ENCODE measurements at places on chromosomes 7 and 10.

DNA sequence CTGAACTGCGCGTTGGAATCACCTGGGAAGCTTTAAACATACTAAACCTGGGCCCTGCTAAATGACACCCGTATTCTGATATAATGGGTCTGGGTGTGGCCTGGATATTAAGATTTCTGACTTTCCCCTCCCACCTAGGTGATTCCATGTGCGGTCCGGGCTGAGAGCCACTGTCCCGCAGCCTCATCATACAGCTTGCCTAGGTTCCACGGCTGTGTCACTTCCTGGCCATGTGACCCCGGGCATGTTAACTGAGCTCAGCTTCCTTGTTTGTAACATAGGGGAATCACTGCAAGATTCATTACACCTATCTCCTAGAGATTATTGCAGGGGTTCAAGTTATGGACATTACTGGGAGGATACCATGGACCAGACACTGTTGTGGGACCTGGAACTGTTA, 472.7 kb upstream of the GALNT17 start:
- DNase-seq: no peak

GRCh38 chr7:145909991-145910513, 206.5 kb upstream of the CNTNAP2 start:
- peak; percentile 4 for DNase-seq

DNA sequence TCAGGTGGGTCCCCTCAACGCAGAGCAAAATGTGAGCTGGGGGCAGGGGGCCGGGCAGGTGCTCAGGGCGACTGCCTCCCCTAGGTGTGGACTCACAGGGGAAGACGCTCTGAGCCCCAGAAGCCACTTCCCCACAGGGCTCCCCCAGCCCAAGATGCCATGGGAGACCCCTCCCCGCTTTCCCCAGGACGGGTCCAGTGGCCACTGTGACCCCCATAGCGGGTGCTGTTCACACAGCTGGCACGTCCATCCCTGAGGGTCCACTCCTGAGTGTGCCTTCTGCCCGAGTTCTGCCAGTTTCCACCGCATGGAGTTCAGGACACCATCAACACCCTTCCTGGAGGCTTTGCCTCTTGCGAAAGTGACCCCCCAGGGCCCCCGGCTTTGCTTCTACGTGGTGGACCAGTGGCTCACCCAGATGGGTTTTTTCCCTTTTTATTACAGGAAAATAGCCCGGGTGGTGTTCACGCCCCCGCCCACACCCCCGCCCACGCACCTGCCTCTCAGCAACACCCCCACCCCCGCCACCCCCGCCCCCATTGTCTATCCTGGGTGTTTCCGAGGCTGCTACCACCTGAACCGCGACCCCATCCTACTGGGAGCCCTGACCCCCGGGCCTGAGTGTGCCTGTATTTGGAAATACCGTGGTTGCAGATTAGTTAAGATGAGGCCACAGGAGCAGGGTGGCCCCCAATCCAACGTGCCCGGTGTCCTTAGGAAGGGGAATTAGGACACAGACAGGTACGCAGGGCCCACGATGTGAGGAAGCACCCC, 32.0 kb downstream of the ADAP1 start:
- no peak for DNase-seq

GRCh38 chr10:7301006-7301778, 109.6 kb downstream of the SFMBT2 start:
- no peak for DNase-seq

DNA sequence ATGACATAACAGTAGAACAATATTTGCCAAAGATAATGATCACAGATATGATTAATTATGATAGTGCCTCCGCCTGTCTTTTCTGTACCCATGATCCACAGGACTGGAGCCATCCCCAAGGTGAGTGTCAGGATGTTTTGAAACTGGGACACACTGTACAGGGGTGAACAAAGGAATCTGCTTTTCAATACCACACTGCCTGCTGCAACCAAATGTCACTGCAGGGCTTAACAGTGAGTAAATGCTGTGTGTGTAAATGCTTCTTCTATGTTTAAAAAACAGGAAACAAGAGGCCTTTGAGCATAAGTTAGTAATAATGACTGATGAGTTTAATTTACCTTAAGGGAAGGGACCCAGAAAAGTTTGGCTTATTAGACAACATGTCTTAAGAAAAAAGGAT, 65.2 kb downstream of the HBP1 start:
- DNase-seq: no peak

DNA sequence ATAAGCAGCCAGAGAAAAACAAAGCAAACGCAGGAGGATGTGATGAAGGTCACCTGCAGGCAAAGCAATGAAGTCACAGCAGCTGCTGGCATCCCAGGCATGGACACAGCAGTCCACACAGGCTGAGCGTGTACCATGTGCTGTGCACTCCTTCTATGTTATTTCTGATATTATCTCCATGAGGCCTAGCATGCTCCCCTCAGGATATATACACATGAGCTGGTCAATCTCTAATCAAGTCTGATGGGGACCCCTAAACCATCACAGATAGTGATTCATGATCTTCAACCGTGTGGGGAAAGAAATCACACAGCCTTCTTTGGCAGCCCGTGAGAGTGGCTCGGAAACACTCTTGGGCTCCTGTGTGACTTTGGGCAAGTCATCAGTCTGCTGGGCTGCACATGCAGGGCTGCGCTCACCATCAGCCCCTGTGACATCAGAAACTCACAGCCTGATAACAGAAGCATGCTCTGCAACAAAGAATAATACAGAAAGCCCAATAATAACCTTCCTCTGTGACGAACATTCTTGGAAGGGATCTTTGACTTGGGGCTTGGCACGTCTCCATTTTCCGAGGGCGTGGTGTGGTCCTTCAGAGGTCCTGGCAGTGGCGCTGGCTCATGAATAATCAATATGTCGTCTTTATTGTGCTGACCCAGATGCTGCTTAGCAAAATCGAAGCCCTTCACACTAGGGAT, 83.0 kb upstream of the ATP6V0A4 start:
- no peak for DNase-seq

GRCh38 chr7:107232568-107233090, 63.8 kb downstream of the HBP1 start:
- DNase-seq: no peak

DNA sequence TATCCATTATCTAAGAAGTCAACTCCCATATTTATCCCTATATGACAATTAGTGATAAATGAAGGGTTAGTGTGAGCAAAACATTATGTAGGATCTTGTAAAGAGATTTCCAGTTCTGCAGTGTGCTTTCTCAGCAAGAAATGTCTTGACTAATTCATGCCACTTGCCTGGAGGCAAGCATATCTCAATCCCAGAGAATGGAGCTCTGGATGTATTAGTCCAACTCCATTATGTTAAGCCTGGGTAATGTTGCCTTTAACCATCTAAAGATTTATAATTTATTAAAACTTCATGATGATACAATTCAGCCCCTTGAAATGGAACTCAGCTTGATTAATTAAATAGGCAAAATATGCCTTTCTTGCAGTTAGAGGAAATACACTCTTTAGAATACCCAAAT, 1079.9 kb upstream of the LRRTM3 start:
- DNase-seq: no peak

GRCh38 chr7:77199013-77199966, at the start of gene FGL2:
Gene FGL2 (minus strand): TSS chr7:77199819. CDS start chr7:77199793, 26 bp downstream.
- peak; percentile 88 for DNase-seq

- peak; percentile 68 for DNase-seq
These were observed 34.2 kb downstream of the PARD3 start for GRCh38 chr10:34780818-34781380.

DNA sequence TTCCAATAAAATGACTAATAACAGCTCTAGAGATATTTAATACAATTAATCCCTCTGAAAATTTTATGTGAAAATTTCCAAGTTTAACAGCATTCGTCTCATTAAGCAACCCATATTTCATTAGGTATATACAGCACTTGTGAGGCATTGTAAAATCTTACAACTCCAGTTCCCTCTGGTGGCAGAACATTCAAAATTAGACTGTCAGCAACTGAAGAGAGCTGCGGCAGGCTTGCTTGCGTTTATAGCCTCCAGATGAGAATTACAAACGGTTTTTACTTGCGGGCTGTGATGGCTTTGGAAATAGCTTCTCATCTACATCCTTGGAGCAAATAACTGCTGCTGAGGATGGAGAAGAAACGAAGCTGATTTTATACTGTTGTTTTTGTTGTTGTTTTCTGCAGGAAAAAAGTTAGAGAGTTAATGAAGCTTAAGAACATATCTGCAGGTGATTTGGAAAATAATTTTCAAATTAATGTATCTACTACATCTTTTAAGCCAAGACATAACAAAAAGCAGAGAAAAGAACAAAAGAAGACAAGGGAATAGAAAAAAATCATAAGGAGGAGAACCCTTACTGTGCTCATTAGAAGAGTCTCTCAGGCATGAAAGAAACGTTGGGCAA, 171.3 kb downstream of the MAGI2 start:
- peak; percentile 40 for DNase-seq

DNA sequence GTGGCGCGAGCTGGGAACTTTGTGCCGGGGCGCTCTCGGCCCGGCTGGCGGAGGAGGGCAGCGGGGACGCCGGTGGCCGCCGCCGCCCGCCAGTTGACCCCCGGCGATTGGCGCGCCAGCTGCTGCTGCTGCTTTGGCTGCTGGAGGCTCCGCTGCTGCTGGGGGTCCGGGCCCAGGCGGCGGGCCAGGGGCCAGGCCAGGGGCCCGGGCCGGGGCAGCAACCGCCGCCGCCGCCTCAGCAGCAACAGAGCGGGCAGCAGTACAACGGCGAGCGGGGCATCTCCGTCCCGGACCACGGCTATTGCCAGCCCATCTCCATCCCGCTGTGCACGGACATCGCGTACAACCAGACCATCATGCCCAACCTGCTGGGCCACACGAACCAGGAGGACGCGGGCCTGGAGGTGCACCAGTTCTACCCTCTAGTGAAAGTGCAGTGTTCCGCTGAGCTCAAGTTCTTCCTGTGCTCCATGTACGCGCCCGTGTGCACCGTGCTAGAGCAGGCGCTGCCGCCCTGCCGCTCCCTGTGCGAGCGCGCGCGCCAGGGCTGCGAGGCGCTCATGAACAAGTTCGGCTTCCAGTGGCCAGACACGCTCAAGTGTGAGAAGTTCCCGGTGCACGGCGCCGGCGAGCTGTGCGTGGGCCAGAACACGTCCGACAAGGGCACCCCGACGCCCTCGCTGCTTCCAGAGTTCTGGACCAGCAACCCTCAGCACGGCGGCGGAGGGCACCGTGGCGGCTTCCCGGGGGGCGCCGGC, 870 bp downstream of the FZD1 start:
- peak; percentile 66 for DNase-seq

- no peak for DNase-seq
These were observed 25.0 kb upstream of the LOXL4 start for GRCh38 chr10:98292971-98293370.

- DNase-seq: no peak
These were observed 257.6 kb downstream of the EXOC4 start for GRCh38 chr7:133510326-133511055.

- no peak for DNase-seq
These were observed 741 bp downstream of the GPR85 start for GRCh38 chr7:113085781-113086390.

- DNase-seq: peak; percentile 25
These were observed 134.8 kb upstream of the KIF5B start for GRCh38 chr10:32190890-32191491.

DNA sequence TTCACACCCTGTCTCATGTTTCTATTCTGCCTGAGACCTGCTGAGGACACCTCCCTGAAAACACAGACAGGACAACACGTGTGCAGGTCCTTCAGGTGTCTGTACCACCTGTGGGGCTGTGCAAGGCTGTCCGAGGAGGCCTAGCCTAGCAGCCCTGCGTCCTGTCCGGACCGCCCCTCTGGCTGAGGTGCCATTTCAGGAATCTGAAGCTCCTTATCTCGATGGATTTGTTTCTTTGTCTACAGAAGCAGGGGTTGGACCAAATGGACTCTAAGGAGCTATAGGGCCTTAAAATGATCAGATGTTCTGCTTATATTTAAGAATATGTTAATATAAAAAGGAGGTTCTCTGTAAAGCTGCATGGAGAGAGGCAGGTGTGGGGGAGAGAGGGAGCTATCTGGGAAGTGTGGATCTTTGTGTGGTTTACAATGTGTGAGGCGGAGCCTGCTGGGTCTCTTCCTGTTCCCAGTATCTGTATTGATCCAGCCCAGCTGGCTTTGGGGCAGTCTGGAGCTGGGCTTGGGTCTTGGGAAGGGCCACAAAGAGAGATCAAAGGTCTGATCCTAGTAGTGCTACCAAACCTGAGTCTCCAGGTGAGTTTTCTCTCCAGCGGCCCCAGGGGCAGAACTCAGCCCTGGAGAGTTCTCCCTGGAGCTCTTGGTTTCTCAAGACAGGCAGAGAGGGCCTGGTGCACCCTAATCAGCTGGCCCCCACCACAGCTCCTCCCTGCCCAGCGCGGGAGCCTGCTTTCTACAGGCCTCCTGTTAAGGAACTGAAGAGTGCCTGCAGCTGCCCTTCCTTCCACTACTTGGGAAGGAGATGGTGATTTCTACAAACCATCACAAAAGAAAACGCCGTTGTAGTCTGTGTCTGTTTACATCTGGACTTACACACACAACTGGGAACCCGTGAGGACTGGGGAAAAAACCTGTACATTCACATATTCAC, 3.4 kb upstream of the MNX1 start:
- no peak for DNase-seq

DNA sequence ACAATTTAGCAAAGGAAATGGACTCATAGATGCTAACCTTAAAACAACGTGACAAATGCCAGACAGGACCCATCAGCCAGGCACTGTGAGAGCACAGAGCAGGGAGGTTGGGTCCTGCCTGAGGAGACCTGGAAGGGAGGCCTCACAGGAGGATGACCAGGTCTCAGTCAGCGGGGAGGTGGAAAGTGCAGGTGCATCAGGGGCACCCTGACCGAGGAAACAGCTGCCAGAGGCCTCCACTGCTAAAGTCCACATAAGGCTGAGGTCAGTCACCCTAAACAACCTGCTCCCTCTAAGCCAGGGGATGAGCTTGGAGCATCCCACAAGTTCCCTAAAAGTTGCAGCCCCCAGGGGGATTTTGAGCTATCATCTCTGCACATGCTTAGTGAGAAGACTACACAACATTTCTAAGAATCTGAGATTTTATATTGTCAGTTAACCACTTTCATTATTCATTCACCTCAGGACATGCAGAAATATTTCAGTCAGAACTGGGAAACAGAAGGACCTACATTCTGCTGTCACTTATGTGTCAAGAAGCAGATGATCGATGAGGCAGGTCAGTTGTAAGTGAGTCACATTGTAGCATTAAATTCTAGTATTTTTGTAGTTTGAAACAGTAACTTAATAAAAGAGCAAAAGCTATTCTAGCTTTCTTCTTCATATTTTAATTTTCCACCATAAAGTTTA, 157.6 kb upstream of the LANCL2 start:
- DNase-seq: no peak

GRCh38 chr7:124718032-124718766, 47.4 kb downstream of the GPR37 start:
- DNase-seq: no peak

DNA sequence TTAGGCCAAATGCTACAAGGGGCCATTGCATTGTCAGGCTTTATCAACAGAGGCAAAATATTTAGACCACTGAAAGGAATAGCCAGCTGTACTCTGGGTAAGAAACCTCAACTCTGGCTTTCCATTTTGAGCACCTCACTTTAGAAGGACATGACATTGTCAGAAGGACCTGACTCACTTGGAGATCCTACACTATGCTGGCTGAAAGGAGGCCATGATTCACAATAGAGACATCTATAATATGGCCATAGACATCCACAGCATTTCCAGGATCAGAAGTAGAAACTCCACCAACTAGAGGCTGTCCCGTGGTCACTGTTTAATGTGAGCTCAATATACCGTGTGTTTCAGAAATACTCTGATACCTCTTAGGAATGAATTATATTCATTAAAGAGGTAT, 140.9 kb downstream of the BTAF1 start:
- no peak for DNase-seq

All from suppressor macrophage (primary cell).